ENCODE measurements at places on chromosomes 5 and 9. TPM values are rescaled to one million over a fixed set of nuclear protein-coding genes. Genes with fewer than 3 reads are reported as not detected.

NEUROG1 gene
- total RNA-seq, result not detected

GIN1 gene
- 7.5 TPM for total RNA-seq

AUH gene
- total RNA-seq, result 49.2 TPM

DMRT3 gene
- not detected for total RNA-seq

SECISBP2 gene
- total RNA-seq, result 50.7 TPM

NTRK2 gene
- total RNA-seq, result 2.3 TPM

PHF24 gene
- 0.57 TPM for total RNA-seq

LCN10 gene
- total RNA-seq, result 1.1 TPM

TMEM215 gene
- not detected for total RNA-seq

GABRA6 gene
- total RNA-seq, result not detected

STPG3 gene
- 0.99 TPM for total RNA-seq

ADGRD2 gene
- total RNA-seq, result not detected

SPARC gene
- total RNA-seq, result not detected

ARL14EPL gene
- total RNA-seq, result not detected

LCP2 gene
- total RNA-seq, result 283 TPM

DNAI1 gene
- not detected for total RNA-seq

PRUNE2 gene
- 0.50 TPM for total RNA-seq

GFPT2 gene
- not detected for total RNA-seq

SLC6A18 gene
- total RNA-seq, result not detected

PPP3R2 gene
- total RNA-seq, result not detected

IFNA21 gene
- not detected for total RNA-seq

GRM6 gene
- total RNA-seq, result not detected

SELENOP gene
- not detected for total RNA-seq

SPATA31A3 gene
- total RNA-seq, result not detected

ALDOB gene
- total RNA-seq, result not detected
